Left lobe of liver (tissue), 2 donors: ENCODE measurements at places on chromosomes 13 and 19. TPM values are rescaled to one million over a fixed set of nuclear protein-coding genes. Genes with fewer than 3 reads are reported as not detected.

The EFNA2 gene
- 8.6 TPM for total RNA-seq

The SMIM44 gene
- total RNA-seq = not detected

The C19orf67 gene
- total RNA-seq = not detected

DNA sequence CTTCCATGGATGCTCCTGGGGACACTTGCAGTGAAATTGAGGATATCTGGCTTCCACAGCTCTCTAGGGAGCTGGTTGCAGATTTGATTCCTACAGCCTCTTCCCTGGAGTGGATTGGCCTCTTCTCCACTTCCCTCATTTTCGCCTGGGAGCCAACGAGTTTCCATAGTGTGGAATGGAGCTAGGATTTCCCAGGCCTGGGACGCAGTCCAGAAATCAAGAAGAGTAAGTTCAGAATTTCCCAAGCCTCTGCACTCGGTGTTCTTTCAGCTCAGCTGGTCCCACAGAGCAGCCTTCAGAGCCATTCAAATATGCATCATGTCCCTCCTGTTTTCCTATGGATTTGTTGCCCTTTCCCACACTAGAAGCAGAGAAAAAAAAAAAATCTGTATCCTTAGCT is 68.2 kb downstream of the RAP2A start:
- no peak for DNase-seq

DNA sequence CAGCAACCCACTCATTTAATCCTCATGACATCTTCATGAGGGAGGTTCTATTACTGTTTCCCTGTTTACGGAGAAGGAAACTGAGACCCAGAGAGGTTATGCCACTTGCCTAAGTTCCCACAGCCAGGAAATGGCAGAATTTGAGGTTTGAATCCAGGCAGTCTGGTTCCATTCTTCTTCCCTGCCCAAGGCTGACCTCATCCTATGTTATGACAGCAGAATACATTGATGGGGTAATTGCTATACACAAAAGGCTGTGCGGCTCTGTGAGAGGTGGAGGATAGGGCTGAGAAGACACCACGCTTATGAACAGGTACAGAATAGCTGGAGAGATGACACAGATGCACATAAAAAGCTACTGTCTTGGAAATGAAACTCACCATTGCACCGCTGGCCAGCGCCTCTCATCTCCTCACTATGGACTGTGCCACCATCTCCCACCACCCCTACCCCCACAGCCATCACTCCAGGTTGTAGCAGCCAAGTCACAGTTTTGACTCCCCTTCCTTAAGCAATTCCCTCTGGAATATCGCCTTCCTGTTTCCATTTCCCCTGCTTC is 11.5 kb downstream of the MAG start:
- DNase-seq = no peak

DNA sequence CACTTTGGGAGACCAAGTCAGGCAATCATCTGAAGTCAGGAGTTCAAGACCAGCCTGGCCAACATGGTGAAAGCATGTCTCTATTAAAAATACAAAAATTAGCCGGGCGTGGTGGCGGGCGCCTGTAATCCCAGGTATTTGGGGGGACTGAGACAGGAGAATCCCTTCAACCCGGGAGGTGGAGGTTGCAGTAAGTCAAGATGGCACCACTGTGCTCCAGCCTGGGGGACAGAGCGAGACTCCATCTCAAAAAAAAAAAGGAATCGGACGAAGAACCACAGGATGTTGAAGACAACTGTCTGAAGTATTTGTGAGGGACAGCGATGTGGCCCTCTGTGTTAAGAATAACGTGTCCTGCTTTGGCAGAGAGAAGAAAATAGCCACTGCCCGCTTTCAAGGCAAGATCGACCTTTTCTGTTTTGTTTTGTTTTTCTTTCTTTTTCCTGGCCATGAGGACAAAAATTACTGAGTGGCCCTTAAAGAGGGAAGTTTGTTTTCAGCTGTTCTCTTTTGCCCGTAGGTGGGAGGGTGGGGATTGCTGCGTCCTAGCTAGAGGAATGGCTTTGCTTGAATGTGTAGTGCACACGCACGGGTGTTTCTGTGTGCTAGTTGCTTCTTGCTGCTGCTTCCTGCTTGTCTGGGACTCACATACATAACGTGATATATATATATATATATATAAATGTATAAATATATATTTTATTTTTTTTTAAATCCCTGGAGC is 6.2 kb upstream of the PRKCG start:
- DNase-seq = no peak

GRCh38 chr19:28118235-28118634 is 1094.7 kb downstream of the UQCRFS1 start:
- no peak for DNase-seq

DNA sequence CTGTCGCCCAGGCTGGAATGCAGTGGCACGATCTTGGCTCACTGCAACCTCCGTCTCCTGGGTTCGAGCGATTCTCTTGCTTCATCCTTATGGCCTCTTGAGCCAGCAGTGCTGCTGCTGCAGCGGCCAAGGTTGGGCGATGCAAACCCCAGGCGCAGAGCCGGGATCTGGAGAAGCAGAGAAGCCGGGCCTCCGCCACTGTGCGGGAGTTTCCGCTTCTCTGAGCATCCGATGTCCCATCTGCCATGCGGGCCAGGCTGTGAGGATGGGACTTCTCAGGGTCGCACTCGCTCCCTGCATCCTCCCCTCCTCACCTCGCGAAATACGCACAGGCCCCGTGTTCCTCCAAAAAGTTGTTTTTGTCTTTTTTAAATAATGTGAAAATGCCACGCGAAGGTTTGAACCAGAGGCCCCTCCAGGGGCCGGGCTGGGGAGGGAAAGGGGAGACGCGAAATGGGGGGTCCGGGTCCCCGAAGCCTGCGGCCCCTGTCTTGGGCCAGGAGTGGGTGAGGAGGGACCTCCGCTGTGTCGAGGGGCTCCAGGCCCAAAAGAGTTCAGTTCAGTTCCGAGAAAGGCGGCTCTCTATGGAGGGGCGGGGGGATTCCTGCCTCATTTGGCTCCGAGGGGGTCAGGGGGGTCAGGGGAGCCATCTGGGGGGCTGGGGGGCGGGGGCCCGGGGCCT is 15.9 kb downstream of the CYTH2 start:
- no peak for DNase-seq

The ZNF681 gene
- total RNA-seq = 0.15 TPM

The ITGBL1 gene
- 0.81 TPM for total RNA-seq

The SLC7A1 gene
- total RNA-seq = 1.1 TPM

The URAD gene
- total RNA-seq = not detected

DNA sequence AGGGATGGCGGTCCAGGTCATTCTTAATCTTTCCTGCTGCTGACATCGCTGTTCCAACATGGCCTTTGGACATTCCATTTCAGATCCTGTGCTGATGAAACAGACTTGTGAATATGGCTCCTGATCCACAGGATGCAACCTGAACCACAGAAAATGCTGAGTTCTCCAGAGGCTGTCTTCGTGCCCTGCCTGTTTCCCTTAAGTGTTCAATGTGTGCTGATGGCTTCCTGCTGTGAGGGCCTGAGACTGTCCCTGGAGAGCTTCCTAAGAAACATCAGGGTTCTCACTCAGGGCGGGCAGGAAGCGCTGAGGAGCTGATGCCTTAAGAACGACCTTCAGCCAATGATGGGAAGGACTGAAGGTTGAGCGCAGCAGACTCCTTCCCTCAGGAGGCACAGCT is 909.4 kb downstream of the UQCRFS1 start:
- DNase-seq = no peak

- DNase-seq = no peak
Measured at GRCh38 chr13:110409581-110409992, 102.5 kb downstream of the COL4A2 start.

DNA sequence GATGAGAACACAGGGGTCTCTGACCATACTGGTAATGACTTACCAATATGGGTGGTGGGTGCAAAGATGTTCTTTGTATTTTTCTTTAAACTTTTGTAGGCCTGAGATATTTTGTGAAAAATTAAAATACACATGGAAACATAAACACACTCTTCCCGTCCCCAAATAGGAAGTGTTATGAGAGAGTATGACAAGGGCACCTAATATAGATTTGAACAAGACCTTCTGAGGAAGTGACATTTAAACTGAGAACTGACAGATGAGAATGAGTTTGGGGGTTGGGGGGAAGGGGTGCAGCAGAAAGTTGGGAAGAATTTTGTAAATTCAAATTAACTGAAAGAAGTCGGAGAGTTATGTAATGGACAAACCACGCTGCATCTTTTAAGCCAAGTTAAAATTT is 224.2 kb downstream of the RGCC start:
- DNase-seq = no peak

DNA sequence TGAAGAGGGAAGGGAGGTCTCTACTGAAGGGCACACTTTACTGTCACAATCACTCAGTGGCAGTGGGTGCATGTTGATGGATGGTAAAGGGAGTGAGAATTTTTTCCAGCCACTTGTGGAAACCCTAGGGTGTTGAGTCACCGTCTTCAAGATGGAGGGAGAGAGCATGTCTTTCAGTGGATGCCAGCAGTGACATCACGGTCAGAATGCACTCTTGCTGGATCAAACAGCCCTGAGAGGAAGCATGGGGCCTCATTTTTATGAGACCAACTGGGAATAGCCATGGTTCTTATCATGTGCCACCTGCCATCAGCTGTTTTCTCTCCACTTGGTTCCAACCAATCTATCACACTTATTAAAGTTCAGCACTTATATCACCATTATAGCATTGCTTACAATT is 182.5 kb downstream of the KCNRG start:
- no peak for DNase-seq

GRCh38 chr13:112791663-112792440 is 102.0 kb downstream of the ATP11A start:
- peak; percentile 40 for DNase-seq

- no peak for DNase-seq
Measured at GRCh38 chr13:106376401-106377112, 158.9 kb downstream of the EFNB2 start.

The CGB1 gene
- not detected for total RNA-seq

DNA sequence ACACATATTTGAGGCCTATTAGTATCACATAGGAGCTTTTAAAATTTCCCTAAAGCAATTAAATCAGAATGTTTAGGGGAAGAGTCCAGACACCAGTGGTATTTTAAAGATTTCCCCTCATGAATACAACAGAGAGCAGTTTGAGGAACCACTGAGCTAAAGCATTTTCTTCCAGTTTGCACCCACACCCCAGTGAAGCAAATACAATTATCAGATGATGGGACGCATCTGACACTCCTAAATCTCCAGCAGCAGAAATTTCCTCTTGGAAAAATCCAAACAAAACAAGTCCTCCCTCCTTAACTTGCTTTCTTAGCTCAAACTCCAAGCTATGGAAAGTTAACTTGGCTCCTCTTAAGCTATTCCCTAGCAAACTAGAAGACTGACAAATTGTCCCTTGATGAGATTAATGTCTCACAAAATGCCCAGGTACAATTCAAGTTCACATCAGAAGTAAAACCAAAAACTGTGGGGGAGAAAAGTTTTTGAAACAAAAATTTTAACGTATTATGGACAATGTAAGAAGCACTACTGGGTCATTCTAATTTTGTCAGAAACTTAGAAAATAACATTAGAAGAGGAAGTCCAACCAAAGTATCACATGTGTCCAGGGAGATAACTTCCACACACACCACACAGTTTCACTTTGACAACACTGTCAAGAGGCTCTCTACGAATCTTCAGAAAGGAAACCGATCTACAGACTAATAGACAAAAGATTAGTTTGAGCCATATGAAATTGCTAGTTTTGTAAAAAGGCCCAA is 74.1 kb downstream of the ABCC4 start:
- no peak for DNase-seq

The KRTDAP gene
- total RNA-seq = not detected

The PEG3 gene
- 11.8 TPM for total RNA-seq

DNA sequence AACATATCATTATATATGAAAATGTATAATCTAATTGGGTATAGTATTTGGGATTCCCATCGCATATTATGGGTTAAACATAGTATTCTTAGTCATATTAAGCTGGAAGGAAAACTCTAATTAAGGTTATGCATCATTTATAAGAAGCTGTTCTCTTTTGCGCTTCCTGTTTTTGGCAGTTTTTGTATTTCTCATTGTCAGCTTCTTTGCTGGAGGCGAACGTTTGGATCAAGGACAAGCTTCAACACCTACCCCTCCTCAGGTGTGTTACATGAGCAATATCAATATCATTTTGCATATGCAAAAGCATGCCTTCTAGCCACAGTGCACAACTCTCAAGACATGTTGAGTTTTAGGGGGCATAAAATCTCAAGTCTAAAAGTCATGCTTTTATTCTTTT is 439.8 kb downstream of the TDRD3 start:
- DNase-seq = no peak

GRCh38 chr13:40609972-40610726 is 56.3 kb downstream of the FOXO1 start:
- DNase-seq = no peak

DNA sequence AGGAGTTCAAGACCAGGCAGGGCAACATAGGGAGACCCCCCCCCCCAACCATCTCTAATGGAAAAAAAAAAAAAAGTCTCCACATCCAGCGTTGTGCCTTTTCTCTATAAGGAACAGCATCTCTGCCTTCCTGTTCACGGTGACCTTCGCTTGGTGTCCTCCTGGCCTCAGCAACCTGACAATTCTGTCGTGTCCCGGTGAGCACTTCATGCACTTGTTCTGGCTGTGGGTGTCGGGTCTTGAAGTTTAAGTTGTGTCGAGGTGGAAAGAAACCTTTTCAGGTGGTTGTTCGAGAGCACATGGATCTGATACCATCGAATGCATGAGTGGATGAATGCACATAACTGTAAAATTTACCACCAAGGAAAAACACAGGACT is 594 bp downstream of the ZNF559 start:
- no peak for DNase-seq

The WASF3 gene
- 8.5 TPM for total RNA-seq

- DNase-seq = no peak
Measured at GRCh38 chr13:80677227-80677626, 336.3 kb upstream of the SPRY2 start.

GRCh38 chr19:12938779-12939601 is 581 bp downstream of the CALR start:
- peak; percentile 64 for DNase-seq

The HOMER3 gene
- total RNA-seq = 2.8 TPM

- DNase-seq = no peak
Measured at GRCh38 chr19:32103541-32103940, 241.9 kb upstream of the ZNF507 start.

DNA sequence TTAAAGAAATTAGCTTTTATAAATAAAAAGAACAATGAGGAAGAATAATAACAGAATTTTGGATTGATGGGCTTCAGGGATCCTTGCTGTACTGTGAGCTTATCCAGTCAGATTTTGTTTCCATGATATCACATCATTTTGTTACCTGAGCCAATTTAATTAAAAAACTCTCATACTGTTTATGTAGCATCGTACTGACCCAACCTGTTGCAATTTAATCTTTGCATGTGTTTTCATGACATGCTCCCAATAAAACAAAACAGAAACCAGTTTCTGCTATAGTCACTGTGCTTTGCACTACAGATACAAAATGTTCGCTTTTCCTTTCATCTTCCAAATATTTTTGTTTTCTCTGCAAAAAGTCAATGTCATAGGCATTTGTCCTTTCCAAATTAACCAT is 109.7 kb upstream of the RNF113B start:
- DNase-seq = no peak

The LGI4 gene
- total RNA-seq = 1.9 TPM

The LILRA1 gene
- 0.60 TPM for total RNA-seq

The BEST2 gene
- not detected for total RNA-seq

The CNN2 gene
- 23.2 TPM for total RNA-seq

- no peak for DNase-seq
Measured at GRCh38 chr19:5103812-5104410, 135.0 kb downstream of the KDM4B start.

The POGLUT2 gene
- total RNA-seq = 4.5 TPM

The KLK15 gene
- total RNA-seq = not detected

GRCh38 chr19:5782945-5783919 is 1.3 kb downstream of the PRR22 start:
- DNase-seq = no peak
